Jurkat, Clone E6-1 (cell line): ENCODE measurements at places on chromosomes 3 and 15.

GRCh38 chr15:71449956-71450355 lies 334.7 kb downstream of the THSD4 start:
- DNase-seq, result no peak

GRCh38 chr3:134407239-134407625 lies 33.0 kb upstream of the AMOTL2 start:
- DNase-seq, result no peak

- no peak for DNase-seq
Measured at GRCh38 chr15:34001536-34001935, 33.2 kb downstream of the CHRM5 start.

GRCh38 chr3:195698325-195698646 lies 22.5 kb upstream of the MUC20 start:
- DNase-seq, result no peak

DNA sequence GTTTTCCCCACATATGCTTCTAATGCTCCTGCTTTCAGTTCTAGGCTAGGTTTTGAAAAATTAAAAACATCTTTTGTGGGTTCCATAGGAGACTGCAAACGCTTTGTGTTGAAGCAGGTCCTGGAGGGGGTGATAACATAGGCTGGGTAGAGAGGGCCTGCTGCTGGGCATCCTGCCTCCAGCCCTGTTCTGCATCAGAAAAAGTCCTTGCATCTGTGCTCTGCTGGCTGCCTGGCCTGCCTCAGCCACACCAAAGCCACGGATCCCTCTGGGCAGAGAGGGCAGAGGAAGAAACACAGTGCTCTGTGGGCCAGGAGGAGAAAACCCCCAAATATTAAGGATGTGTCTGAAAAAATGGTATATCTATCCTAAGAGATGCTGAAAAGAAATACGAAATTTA lies 3.9 kb upstream of the ARPP21 start:
- DNase-seq, result no peak
